ENCODE measurements at places on chromosomes 5 and 9.
A peak's percentile ranks its signal among the peaks of the same experiment; 100 is the strongest.

GRCh38 chr5:385321-385720 is 57.7 kb upstream of the EXOC3 start:
- DNase-seq, result no peak

DNA sequence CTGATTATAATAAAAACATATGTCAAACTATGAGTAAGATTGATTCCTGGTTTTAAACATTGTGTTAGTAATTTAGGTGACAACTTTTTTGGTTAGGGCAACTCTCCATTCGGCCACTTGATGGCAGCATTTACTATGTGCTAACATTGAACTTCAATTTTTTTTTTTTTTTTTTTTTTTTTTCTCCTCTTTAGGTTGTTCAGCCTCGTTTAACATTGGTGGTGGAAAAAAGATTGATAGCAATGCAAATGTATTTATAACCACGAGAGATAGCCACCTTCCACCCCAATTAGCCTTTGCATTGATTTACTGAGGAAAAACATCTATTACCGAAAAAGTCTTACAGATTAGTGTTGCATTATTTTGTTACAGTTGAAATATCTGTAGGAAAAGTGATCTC is 159.1 kb downstream of the CSNK1G3 start:
- DNase-seq, result peak; percentile 52

DNA sequence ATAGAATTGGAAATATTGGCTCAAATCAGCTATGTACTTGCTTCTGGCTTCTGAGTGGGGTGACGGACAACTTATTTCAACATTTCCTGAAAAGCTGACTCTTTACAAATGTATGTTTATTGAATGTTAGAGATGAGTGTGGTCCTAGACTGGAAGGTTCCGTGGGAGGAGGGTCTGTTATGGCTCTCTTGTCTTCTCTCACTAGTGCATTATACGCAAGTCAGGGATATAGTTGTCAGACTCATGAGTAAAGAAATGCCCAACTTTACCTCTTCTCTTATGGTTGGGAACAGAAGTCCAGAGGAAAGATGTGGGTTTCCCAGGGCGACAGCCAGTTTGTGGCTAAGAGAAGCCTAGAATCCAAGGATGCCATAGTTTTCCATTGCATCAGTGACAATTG is 839.3 kb upstream of the WWC1 start:
- no peak for DNase-seq

DNA sequence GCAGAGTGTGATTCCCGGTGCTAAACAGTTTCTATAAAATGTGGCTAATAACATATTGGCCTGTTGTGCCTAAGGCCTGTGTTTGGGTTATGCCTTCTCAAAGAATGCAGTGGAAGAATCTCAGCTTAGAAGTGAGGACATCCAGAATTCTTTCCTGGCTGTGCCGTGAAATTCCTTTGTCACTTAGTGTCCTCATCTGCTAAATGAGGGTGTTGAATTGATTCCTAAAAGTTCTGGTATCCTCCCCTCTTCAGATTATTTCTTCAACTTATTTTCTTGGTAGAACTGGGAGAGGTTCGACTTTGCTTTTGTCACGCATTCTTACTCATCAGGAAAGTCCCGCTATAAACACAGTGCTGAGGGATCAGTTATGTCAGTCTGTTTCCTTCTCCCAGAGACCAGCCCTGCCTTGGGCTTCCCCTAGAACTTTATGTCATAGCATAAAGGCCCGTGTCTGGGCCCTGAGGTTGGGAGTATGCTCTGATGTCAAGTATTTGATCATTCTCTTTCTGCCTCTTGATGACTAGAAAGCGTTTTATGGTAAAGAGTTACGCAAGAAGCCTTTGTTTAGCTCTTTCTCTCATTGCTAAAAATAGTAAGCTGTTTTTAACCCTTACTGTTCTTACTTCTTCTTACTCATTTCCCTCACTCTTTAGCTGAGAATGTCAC is 29.5 kb downstream of the MTAP start:
- DNase-seq, result peak; percentile 87

- DNase-seq, result peak; percentile 42
Observed at GRCh38 chr5:54663866-54664265, 146.3 kb downstream of the SNX18 start.

GRCh38 chr5:170092455-170093101 is 13.1 kb upstream of the FOXI1 start:
- DNase-seq, result no peak

DNA sequence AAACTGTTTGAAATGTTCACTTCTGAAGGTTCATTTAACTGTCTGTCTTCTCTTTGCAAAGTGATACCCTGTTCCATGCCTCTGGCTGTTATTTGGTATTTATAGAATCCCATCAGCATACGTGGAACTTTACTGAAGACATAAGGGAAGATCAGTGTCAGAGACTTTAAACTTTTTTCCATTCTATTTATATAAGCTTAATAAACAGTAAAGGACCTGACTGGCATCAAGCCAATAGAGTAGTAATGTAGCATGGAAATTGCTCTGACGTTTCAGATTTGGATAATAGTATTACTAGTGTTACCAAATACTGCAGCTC is 94.9 kb upstream of the MINAR2 start:
- no peak for DNase-seq

All from inflammatory macrophage (primary cell).